ENCODE measurements at places on chromosomes 12 and 14.

DNA sequence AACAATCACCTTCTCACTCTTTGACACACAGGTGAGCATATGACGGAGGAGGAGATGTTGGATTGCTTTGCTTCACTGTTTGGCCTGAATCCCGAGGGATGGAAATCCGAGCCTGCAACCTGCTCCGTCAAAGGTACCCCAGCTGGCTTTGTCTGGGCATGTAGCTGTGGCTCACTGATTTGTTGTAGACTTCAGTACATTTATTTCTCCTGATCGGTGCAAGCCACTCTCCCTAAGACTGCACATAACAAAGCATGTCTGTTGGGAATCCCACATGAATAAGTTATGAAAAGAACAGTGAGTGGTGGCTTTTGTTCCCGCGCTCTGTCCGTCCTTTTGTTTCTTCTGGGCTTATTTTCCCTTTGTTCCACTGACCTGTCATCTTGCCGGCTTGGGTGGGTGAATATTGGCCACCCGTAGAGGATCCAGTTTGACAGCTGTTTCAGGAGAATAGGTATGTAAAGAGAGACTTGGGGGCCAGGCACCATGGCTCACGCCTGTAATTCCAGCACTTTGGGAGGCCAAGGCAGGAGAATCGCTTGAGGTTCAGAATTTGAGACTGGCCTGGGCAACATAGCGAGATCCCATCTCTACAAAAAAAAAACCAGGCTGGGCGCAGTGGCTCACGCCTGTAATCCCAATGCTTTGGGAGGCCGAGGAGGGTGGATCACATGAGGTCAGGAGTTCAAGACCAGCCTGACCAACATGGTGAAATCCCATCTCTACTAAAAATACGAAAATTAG, 20.0 kb upstream of the BCL7A start:
- peak; percentile 14 for DNase-seq

GRCh38 chr12:58633479-58633878, 286.8 kb downstream of the LRIG3 start:
- no peak for DNase-seq

DNA sequence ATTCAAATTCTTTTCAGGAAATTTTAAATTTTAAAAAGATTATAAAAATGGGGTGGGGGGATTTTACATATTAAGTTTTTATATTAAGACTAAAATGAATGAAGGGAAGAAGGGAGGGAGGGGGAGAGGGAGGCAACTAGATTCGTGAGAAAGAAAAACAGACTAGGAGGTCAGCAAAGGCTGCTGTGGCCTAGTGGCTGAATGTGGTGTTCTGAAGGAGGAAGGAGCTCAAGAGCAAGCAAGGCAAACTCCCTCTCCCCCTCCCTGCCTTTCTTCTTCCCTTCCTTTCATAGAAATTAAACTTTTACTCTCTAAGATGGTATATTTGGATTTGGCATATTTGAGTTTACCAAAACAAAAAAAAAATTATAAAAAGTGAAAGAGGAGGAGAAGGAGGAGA, 18.1 kb downstream of the DYRK2 start:
- DNase-seq, result no peak

DNA sequence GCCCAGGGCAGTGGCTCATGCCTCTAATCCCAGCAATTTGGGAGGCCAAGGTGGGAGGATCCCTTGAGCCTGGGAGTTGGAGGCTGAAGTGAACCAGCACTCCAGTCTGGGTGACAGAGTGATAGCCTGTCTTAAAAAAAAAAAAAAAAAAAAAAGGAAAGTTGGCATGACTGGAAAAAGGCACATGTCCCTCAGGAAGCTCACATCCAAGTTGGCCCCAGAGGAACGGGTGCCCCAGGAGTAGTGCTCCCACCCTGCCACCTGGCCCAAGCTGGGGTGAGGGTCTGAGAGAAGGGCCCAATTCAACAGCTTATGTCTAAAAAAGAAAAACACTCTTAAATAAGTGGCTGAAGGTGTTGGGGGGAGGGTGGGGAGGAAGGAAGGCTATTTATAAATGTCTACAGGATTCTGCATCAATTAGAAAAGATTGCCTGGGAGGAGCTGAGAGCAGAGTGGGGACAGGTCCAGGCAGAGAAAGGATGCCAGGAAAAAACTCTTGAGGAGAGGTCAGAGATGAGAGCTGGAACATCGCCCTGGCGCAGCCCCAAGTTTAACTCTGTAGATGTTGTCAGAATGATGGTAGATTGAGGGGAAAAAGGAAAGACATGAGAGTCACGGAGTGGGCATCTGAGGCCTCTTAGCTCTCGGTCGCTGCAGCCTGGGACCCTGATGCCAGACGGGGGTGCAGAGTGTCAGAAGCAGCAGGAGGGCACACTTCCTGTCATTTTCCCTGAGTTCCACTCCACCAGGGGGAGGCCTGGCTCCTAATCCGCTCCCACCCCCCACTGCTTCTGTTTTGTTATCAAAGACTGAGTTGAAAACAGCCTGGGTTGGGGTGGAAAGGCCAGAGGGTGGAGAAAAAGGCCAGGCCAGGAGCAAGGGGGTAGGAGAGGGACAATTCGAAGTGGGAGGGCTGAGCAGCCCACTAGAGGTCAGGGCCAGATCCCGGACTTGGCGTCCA, 7.3 kb downstream of the SPRYD3 start:
- no peak for DNase-seq

DNA sequence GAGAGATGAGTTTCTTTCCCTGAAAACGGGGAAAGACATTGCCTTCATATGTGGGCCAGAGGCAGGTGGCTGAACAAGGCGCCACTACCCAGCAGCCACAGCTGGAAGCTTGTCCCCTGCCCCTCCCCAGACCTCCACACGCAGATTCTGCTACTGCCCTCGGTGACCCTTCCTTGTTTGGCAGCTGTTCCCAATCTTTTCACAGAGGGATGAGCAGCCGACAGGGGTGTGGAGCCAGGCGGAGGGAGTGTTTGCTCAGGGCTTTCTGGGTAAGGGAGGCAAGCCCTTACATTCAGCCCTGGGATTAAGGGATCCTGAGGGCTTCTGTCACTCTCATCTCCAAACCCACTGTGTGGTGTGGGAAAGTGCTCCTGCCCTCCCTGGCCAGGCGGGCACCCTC, 4.5 kb upstream of the KRT4 start:
- DNase-seq, result peak; percentile 10

GRCh38 chr14:104471114-104471513, 108.5 kb upstream of the C14orf180 start:
- no peak for DNase-seq

DNA sequence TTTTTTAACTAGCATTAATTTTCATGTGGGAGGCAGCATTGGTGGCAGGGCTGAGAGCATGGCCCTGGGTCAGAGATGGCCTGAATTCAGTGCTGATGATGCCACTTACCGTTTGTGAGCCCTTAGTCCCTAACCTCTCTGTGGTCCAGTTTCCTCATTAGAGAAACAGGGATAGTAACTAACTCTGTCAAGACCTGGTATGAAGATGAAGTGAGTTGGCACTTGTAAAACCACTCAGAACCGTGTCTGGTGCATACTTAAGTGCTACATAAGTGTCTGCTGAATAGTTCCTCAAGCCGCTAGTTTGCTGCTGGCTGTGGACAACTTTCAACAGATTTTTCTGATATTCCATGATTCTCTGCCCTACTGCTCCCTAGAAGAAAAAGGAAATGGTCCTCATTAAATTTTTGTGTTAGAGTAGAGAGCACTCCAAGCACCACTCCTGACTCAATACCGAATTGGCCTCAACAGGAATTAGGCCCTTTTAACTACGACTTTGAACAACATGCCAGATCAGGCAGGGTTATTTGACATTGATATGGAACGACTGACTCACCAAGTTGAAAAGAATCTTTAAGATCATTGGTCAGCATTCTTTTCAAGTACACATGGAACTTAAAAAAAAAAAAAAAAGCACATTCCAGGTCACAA, 250.2 kb downstream of the ANO2 start:
- DNase-seq, result no peak

DNA sequence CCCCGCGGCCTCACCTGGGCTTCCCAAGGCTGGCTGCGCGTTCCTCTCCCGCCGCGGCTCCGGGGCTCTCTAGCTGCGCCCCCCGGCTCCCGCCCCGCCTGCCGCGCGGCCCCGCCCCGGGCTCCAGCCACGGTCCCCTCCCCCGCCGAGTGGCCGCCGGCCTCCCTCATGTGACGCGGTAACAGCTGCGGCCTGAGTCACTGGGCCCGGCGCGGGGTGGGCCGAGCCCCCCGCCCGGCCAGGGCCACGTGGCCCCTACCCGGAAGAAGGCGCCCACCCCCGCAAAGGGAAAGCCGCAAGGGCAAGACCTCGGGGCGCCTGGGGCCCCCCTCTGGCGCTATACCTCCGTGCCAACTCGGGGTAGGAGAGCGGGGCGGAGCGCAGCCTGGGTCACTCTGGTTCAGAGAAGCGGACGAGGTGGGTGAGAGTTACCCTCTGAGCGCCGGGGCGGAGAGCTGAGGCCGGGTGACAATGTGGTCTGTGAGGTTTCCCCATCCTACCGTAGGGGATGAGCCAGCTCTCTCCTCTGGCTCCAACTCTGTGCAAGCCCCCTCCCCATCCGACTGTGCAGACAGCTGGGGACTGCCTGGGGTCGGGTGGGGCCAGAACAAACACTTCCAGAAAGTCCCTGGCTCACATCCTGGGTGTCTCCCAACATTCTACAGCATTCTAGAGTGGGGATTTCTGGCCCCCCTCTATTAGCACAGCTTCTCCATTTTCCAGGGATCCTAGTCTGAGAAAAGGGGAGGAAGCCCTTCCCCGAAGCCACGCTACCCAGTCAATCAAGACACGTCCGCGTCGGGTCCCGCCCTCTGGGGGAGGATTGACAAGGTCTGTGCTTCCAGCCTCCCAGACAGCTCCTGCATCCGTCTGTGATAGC, at the start of gene CD63:
CD63 (minus strand) TSS at position 71 of the 880 bp plus-strand sequence. CDS start 668 bp downstream, outside the sequence.
- DNase-seq, result peak; percentile 91

DNA sequence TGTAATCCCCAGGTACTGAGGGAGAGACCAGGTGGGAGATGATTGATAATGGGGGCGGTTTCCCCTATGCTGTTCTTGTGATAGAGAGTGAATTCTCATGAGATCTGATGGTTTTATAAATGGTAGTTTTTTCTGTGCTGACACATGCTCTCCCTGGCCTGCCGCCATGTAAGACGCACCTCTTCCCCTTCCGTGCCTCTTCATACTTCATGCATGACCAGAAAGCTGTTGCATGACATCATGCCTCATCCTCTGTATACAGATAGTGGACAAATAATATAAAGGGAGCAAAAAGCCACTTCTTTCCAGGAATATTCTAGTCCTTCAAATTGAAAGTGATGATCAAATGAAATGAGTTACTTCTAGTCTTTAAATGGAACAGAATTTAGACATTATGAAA, 47.3 kb upstream of the LRIG3 start:
- no peak for DNase-seq

DNA sequence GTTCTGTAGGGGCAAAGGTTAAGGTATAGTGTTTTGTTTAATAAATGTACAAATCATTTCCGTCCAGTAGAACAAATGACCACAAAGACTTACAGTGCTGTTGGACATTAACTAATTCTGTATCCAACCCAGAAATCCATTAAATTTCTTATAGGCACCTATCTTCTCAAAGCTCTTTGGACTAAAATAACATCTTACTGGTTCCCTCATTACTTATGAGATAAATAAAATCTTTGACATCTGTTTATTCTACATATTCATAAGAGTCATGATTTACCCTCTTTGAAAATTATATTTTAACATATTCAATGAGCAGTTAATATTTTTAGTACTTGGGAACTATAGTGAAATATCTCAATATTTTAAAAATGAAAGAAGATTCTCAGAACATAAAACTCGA, 102.7 kb upstream of the G2E3 start:
- no peak for DNase-seq

- no peak for DNase-seq
Measured at GRCh38 chr12:100229876-100230275, 29.3 kb downstream of the ACTR6 start.

DNA sequence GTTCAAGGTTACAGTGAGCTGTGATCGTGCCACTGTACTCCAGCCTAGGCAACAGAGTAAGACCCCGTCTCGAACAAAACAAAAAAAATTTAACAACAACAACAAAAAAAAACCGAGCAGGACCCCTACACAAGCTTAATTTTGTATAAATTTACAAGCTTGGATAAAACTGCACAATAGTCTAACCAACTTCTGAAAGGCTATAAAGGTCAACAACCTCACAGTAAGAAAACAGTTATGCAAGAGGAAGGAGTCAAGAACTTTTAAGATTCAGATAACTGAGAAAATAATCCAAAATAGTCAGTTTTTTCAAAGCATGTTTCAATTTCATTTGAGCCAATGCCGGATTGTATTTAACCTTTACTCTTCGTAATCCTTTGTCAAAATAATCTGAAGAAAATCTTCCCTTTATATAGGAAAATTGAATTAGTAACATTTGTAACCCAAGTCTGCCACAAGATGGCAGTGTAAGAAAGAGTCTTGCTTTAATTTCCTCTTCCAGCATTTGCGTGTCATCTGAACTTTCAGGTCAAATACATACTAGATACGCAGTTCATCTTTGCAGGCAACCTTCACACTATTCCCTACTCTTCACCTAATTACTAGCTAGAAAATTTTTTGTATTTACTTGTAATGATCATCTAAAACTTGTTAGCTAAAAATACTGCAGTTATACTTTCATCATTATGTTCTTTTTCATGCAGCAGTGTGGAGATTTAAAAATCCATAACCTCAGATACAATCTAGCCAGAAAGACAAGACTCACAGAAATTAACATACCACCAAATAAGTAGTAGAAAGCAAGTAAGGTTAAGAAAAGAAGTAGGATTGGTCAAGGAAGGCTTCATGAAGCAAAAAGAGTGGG, 5.8 kb downstream of the CCNB1IP1 start:
- peak; percentile 84 for DNase-seq

- DNase-seq, result peak; percentile 68
Measured at GRCh38 chr14:55731881-55732498, 152.0 kb downstream of the KTN1 start.

GRCh38 chr12:10115890-10116289, 14.1 kb downstream of the CLEC7A start:
- no peak for DNase-seq

DNA sequence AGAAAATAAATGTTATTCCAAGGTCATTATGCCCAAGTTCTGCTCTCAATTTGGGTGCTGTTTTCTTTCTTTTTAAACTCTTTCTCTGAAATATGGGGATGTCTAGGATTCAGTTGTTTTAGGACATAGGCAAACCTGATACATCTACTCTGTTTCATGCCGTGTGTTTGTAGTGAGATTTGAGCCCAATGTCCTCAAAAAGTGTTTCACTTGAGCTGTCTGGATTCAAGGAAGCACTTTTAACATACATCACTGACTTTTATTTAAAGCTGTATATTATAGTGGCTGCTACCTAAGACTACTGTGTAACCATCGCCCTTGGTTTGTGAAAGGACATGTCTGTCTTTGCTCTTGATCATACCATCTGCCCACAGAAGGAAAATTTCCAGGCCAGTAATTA, 709.3 kb upstream of the STXBP6 start:
- DNase-seq, result no peak

- DNase-seq, result no peak
Measured at GRCh38 chr12:9149372-9149771, 33.7 kb upstream of the A2M start.

All from NCI-H524 (cell line).